M059J (cell line): ENCODE measurements at places on chromosomes 12 and 14. TPM values are rescaled to one million over a fixed set of nuclear protein-coding genes. Genes with fewer than 3 reads are reported as not detected.

- DNase-seq: no peak
These were observed 475.4 kb downstream of the RMST start for GRCh38 chr12:97938031-97938430.

GRCh38 chr12:51682981-51683380 lies 91.9 kb downstream of the SCN8A start:
- no peak for DNase-seq

DNA sequence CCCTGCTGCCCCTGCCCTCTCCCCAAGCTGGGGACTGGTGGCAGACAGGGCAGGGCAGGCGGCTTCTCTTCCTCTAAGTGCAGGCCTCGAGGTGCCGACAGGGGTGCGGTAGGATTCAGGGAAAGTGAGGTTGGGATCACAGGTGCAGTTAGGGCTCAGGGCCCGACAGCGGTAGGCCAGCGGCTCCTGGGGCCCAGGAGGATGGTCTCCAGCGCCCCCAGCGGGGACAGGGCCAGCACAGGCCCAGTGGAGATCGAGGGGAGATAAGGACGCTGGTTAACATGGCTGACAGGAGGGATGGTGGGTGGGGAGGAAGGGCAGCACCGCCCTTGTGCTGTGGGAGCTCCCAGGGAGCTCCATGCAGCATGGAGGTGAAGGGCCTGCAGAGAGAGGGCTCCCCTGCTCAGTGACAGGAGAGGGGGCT lies 935 bp upstream of the CRIP1 start:
- DNase-seq: no peak

- DNase-seq: no peak
These were observed 95.8 kb upstream of the NCOR2 start for GRCh38 chr12:124663206-124663605.

- peak; percentile 32 for DNase-seq
These were observed 158.9 kb downstream of the SLC5A8 start for GRCh38 chr12:101051151-101051550.

DNA sequence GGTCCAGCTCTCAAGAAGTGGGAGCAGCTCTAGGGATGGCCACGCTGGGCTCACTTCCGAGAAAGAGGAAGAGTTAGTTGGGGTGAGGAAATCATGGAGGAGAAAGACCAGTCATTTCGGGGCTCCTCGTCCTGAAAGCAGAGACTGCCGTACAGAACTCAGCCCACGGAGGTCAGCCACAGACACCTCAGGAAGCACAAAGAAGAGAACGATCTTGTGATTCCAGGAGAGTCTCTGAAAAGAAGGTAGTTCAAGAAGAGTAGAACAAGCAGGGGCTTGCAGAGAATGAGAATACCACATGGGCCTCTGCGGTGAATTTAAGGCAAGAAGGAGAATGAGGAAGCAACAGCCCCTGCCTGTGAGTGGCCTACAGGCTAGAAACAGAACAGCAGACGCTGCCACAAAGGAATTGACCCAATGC lies 311.9 kb downstream of the CACNA1C start:
- DNase-seq: no peak

DNA sequence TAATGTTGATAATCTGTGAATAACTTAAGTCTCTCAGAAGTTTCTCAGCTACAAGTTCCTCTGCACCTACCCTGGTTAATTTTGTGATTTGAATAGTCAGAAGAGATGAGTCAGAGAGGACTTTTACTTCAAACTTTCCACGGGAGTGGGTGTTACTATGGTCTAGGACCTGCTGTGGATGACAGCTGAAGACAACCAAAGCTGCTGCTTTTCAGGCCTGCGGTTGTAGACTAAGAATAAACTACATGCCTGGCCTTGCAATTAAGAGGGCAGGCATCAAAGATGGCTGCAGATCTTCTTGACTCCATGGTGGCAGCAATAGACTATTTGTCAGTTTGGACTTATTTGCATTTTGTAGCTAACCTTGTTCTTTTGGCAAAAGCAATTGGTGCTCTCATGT lies 227.1 kb upstream of the KRR1 start:
- peak; percentile 52 for DNase-seq

GRCh38 chr12:64747695-64748094 lies 11.5 kb downstream of the GNS start:
- DNase-seq: peak; percentile 28

The AGAP2 gene
- 0.07 TPM in 1 of 2 replicates, not detected in the other for total RNA-seq

The FGF23 gene
- not detected in 2 replicates for total RNA-seq

The JDP2 gene
- total RNA-seq: 21.9 and 32.4 TPM in 2 replicates
